ENCODE measurements at places on chromosomes 1 and 21.

- H3K4me3 ChIP-seq: no peak overlapping the region
- peaks cover 2% of the 10 kb centered on the region for H3K4me1 ChIP-seq
- H3K36me3 ChIP-seq: no peaks in the 10 kb centered on the region
- no peaks in the 10 kb centered on the region for H3K27me3 ChIP-seq
These were observed 36.2 kb upstream of the LRIG2 start for GRCh38 chr1:113036639-113037321.

GRCh38 chr1:43438576-43438952, 15.2 kb downstream of the HYI start:
- H3K4me1 ChIP-seq: no peaks in the 10 kb centered on the region
- no peak overlapping the region for H3K27ac ChIP-seq
- peaks cover 79% of the 10 kb centered on the region for H3K36me3 ChIP-seq
- H3K27me3 ChIP-seq: no peaks in the 10 kb centered on the region

- no peak overlapping the region for H3K4me3 ChIP-seq
- H3K27ac ChIP-seq: no peak overlapping the region
- H3K4me1 ChIP-seq: peaks cover 25% of the 10 kb centered on the region
- no peaks in the 10 kb centered on the region for H3K36me3 ChIP-seq
These were observed 433 bp upstream of the DMBX1 start for GRCh38 chr1:46489169-46489637.

DNA sequence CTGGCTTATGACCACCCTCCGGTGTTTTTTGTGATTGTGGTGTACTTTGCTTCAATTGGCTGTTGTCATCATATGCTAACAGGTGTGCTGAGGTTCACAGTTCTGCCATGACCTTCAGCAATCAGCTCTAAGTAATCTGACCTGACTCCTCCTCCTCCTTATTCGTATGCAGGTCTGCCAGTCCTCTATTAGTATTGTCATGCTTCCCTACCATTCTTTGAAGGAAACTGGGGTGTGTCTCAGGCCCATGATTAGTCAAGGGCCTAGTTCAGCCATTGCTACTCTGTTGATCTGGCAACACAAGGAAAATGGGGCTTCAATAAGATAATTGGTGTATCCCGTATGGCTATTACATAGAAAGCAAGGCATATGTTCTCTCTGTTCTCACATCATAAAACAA, 332.3 kb upstream of the DPYD start:
- H3K27me3 ChIP-seq: no peaks in the 10 kb centered on the region
- no peak overlapping the region for H3K4me3 ChIP-seq
- no peaks in the 10 kb centered on the region for H3K36me3 ChIP-seq
- no peak overlapping the region for H3K27ac ChIP-seq
- no peaks in the 10 kb centered on the region for H3K4me1 ChIP-seq

- no peak overlapping the region for H3K4me3 ChIP-seq
- no peaks in the 10 kb centered on the region for H3K36me3 ChIP-seq
- no peaks in the 10 kb centered on the region for H3K27me3 ChIP-seq
- H3K27ac ChIP-seq: no peak overlapping the region
- no peak for DNase-seq
These were observed 6.1 kb upstream of the PSEN2 start for GRCh38 chr1:226864311-226864710.
